Osteocyte (in vitro differentiated cells): ENCODE measurements at places on chromosomes 3 and 15. TPM values are rescaled to one million over a fixed set of nuclear protein-coding genes. Genes with fewer than 3 reads are reported as not detected.
A peak's percentile ranks its signal among the peaks of the same experiment; 100 is the strongest.

DNA sequence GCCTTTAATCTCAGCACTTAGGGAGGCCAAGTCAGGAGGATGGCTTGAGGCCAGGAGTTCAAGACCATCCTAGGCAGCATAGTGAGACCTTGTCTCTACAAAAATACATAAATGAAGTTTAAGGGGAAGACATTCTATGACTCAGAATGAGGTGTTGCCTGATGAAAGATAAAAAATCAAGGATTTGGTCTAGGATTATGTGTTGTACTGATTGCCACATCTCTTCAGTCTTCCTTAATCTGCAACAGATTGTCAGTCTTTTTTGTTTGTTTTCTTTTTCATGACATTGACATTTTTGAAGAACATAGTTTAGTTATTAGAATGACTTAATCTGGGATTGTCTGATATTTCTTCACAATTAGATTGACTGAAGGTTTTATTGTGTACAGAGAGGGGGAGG is 26.3 kb upstream of the DPPA4 start:
- DNase-seq: no peak
- no peak overlapping the region for H3K4me3 ChIP-seq
- no peak overlapping the region for H3K27ac ChIP-seq
- H3K36me3 ChIP-seq: no peaks in the 10 kb centered on the region

- DNase-seq: no peak
- H3K27me3 ChIP-seq: no peaks in the 10 kb centered on the region
- no peaks in the 10 kb centered on the region for H3K4me1 ChIP-seq
- H3K27ac ChIP-seq: no peak overlapping the region
- H3K4me3 ChIP-seq: no peak overlapping the region
Observed at GRCh38 chr15:88069561-88069960, 187.0 kb downstream of the NTRK3 start.

DNA sequence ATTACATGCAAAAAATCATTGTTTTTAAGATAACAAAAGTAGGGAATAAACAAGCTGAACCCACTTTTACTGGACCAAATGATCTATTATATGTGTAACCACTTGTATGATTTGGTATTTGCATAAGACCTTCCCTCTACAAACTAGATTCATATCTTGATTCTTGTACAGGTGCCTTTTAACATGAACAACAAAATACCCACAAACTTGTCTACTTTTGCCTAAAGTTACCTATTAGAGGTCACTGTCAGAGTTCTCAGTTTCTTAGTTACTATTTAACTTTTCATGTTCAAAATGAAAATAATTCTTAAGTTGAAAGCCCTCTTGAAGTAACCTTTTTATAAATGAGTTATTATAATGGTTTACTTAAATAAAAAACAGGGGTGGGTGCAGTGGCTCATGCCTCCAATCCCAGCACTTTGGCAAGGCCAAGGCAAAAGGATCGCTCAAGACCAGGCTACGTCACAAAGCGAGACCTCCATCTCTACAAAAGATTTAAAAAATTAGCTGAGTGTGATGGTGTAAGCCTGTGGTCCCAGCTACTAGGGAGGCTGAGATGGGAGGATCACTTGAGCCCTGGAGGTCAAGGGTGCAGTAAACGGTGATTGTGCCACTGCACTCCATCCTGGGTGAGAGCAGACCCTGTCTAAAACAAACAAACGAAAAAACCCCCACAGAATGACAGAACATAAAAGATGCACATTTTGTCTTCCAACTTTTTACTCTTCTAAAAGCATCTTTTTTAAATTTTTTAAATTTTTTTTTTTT is 16.0 kb downstream of the ACTR8 start:
- no peaks in the 10 kb centered on the region for H3K4me1 ChIP-seq
- H3K36me3 ChIP-seq: peaks cover 46% of the 10 kb centered on the region
- no peak overlapping the region for H3K4me3 ChIP-seq
- H3K27ac ChIP-seq: no peak overlapping the region
- peak; percentile 19 for DNase-seq

DNA sequence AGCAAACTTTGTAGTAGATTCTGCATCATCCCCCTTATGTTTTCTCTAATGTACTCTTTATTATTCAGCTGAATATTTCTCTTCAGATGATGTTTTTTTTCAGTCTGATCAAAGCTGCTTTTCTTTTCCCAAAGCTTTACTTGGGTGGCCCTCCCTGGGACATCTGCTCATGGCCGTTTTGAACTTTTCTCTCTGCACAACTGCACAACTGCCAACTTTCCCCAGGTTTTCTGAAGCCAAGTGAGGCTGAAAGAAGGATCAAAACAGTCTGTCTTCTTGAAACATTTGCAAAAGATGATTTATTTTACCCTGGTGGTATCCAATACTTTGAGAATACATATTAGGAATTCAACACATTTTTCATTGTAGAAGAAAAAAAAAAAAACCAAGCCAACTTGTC is 43.0 kb downstream of the GASK1A start:
- H3K4me3 ChIP-seq: no peak overlapping the region
- H3K27ac ChIP-seq: no peak overlapping the region
- peaks cover 19% of the 10 kb centered on the region for H3K27me3 ChIP-seq
- DNase-seq: no peak
- no peaks in the 10 kb centered on the region for H3K4me1 ChIP-seq

DNA sequence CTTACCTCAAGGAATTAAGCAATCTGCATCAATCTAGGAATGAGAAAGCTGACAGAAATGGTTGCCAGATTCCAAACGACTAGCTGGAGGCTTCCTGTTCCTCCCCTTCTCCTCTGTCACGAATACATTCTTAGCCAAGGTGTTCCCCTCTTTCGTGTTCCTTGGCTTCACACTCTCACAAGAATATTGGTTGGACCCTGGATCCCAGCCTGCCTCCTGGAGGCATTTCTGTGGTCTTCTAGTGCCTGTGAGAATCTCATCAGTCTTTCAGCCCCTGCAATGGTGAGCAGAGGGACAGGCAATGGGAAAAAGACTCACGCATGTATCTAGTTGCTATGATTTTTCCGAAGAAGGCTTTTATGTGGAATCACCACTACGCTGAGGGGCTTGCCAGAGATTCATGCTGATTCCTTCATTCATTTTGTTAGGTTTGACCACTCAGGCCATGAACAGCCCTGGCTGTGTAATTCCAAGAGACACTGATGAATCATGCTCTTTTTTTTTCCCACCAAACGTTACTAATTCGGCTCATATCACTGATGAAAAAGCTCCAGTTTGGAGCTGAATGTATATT is 1.6 kb upstream of the P3H2 start:
- DNase-seq: no peak
- peaks cover 51% of the 10 kb centered on the region for H3K4me1 ChIP-seq
- H3K36me3 ChIP-seq: no peaks in the 10 kb centered on the region
- H3K27ac ChIP-seq: peak overlapping the region; percentile 75
- no peaks in the 10 kb centered on the region for H3K27me3 ChIP-seq

PRRT3 gene
- total RNA-seq: 6.6 and 7.9 TPM in 2 replicates

DUOXA2 gene
- total RNA-seq: not detected in 2 replicates

PLCH1 gene
- not detected in 2 replicates for total RNA-seq

- H3K4me1 ChIP-seq: peaks cover 6% of the 10 kb centered on the region
- no peak overlapping the region for H3K27ac ChIP-seq
- H3K4me3 ChIP-seq: no peak overlapping the region
- no peak for DNase-seq
- no peaks in the 10 kb centered on the region for H3K36me3 ChIP-seq
- peaks cover 27% of the 10 kb centered on the region for H3K27me3 ChIP-seq
Observed at GRCh38 chr3:46442576-46443530, 21.9 kb downstream of the LTF start.

GRCh38 chr15:84831028-84831427 is 13.9 kb downstream of the ALPK3 start:
- H3K4me1 ChIP-seq: peaks cover 3% of the 10 kb centered on the region
- H3K27me3 ChIP-seq: peaks cover 26% of the 10 kb centered on the region
- no peak for DNase-seq
- no peak overlapping the region for H3K27ac ChIP-seq

NDUFAF3 gene
- total RNA-seq: 69.1 and 69.4 TPM in 2 replicates

DNA sequence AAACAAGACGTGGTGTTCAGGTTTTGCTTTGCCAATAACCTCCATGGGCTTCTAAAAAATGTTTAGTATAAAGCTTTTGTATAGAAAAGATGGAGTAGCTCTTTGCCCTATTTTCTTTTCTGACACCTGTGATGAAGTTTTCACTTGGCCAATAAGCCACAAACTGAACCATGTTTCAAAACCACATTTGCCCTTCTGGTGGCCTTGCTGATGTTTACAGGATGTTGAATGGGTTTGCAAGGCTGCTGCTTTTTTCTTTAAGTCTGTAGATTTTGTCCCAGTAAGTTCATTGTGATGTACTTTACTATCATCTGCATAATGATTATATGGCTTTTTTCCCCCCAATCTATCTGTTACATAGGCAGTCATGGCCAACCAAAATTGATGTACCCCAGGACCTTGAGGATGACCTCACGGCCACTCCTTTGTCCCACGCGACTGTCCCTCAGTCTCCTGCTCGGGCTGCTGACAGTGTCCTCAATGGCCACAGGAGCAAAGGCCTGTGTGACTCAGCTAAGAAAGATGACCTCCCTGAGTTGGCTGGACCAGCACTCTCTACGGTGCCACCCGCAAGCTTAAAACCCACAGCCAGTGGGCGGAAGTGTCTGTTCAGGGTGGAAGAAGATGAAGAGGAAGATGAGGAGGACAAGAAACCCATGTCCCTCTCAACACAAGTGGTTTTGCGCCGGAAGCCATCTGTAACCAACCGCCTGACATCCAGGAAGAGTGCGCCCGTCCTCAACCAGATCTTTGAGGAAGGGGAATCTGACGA is 60.8 kb downstream of the SNRK start:
- H3K4me1 ChIP-seq: peaks cover 6% of the 10 kb centered on the region
- no peaks in the 10 kb centered on the region for H3K27me3 ChIP-seq
- no peak for DNase-seq
- peaks cover 85% of the 10 kb centered on the region for H3K36me3 ChIP-seq
- no peak overlapping the region for H3K4me3 ChIP-seq
